C1 segment of cervical spinal cord (tissue), 14 donors: ENCODE measurements at places on chromosomes 7 and 10.

DNA sequence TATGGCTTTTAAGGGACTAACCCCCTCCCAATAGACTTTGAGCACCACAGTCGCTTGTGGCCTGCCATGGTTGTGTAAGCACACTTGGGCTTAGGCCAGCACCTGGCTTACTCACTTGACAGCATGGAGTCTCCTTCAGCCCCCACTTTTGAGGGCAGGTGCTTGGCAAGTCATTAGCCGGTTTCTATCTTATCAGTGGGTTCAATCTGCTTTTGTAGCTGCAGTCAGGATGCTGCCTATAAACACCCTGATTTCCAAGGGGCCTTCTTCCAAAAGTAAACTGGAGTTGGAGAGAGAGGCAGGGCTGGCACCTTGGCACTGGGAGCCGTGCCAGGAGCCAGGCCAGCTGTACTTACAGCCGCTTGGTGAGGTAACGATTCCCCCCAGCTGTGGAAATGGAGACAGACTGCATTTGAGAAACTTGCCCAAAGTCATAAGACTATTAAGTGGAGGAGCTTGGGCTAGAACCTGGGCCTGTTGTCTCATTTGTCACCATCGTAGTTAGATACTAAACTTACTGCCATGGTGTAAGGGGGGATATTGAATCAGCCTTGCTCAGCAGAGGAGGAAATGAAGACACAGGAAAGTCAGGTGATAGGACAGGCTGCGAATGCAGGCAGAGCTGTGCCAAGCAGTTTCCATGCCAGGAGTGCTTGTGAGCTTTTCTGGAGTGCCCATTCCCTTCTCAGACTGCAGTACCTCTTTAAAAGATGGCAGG lies 92.2 kb upstream of the EFCAB10 start:
- DNase-seq: no peak

DNA sequence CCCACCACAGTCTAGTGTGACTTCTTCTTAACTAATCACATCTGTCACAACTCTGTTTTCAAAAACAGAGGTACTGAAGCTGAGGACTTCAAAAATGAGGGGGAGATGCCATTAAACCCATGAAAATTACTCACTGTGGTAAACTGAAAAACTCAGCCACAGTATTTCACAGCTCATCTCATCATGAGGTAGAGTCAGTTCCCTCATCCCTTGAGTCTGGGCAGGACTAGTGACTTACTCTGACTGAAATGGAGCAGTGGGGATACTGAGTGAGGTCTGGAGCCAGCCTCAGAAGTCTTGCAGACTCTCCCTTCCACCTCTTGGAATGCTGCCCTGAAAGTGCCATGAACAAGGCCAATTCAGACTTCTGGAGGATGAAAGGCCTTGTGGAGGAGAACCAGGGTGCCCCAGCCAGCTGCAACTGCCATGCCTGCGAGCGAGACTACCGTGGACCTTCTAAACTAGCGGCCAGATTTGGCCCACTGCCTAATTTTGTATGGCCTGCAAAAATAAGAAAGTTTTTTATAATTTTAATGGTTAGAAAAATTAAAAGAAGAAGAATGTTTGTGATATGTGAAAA lies 24.7 kb upstream of the ANKRD1 start:
- no peak for DNase-seq

DNA sequence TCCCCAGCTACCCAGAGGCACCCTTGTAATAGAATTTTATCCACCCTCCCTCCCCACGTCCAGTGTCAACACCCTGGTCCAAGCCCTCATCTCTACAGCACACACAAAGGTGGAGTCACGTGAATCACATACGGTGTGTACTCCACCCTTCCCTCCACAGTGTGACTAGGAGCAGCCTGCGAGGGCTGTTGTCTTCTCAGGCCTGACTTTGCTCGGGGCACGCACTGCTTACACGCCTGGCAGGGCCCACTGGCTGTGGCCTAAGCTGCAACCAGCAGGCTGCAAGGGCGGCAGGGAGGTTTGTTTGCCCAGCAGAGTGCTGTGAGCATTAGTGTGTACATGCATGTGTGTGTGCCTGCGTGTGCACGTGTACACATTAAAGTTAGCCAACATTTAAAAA lies 93.7 kb downstream of the COBL start:
- no peak for DNase-seq

DNA sequence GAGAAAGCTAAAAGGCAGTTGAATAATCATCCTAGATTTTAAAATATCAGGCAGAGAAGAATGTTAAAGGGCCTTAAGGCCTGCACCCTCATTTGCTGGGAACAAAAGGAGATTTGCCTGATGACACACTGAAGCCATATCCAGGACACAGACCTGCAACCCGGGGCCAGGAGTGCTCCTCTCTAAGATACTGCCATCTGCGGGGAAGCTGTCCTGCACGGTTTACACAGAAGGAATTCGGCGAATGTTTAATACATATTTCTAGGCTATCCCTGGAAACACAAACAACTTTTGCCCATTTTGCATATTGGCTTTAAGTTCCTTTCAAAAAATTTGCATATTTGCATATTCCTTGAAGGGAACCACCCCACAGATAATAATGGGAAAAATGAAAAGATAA lies 52.3 kb downstream of the DYNC1I1 start:
- DNase-seq: peak; percentile 39

GRCh38 chr7:150451097-150451793 lies 815 bp downstream of the GIMAP8 start:
- DNase-seq: peak; percentile 48

- DNase-seq: no peak
These were observed 5.4 kb upstream of the TAX1BP1 start for GRCh38 chr7:27734583-27734982.

- DNase-seq: no peak
These were observed 101.0 kb downstream of the SVIL start for GRCh38 chr10:29533696-29534285.

- DNase-seq: no peak
These were observed 4.4 kb upstream of the UBE2D1 start for GRCh38 chr10:58330431-58330830.

DNA sequence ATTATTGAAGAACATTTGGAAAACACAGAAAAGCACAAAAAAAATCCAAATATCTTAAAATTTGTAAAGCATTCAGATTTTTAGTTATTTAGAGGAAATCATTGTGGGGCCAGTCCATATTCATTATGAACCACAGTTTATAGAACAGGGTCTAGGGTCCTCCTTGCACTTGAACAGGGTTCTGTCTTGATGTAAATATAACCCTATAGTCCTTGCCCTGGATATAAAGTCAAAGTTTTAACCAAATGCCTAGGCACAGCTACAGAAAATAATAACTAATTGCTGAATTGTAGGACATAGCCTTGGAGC lies 25.6 kb downstream of the CASP7 start:
- DNase-seq: no peak

GRCh38 chr7:116258734-116259133 lies 48.4 kb downstream of the TES start:
- no peak for DNase-seq

GRCh38 chr7:42097752-42098151 lies 139.3 kb downstream of the GLI3 start:
- DNase-seq: no peak

DNA sequence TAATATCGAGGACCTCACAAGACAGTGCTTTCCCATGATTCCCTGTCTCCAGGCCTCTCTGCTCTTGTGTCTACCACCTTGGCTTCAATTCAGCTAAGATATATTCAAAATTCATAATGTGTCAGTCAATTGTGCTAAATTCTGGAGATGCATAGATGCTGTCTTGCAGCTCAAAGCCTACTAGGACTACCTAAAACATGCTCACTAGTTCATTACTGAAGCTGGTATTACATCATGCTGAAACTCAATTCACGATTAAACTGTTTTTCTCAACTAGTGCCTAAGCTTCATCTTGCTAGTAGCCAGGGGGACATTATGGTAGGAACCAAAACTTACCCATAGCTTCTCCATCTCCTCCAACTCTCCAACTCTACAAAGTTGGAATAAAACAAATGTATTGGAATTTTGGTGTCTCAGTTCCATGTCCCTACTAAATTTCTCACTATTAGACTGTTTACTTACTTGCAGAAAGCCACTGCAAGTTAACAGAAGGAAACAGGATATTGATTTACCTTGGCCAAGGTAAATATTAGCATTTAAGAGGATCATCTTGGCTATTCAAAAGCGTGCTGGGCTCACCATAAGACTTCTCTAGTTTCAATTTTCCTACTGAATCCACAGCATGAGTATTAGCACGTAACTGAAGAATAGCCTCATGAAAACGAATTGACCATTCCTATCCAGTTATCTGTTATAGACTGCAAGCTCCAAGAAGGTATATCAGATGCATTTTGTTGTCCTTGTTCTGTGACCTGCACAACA lies 53.6 kb downstream of the CREB3L2 start:
- DNase-seq: no peak

- DNase-seq: no peak
These were observed 231.3 kb upstream of the RHOBTB1 start for GRCh38 chr10:61175316-61175715.

- no peak for DNase-seq
These were observed 105.5 kb downstream of the BICC1 start for GRCh38 chr10:58618158-58618676.

DNA sequence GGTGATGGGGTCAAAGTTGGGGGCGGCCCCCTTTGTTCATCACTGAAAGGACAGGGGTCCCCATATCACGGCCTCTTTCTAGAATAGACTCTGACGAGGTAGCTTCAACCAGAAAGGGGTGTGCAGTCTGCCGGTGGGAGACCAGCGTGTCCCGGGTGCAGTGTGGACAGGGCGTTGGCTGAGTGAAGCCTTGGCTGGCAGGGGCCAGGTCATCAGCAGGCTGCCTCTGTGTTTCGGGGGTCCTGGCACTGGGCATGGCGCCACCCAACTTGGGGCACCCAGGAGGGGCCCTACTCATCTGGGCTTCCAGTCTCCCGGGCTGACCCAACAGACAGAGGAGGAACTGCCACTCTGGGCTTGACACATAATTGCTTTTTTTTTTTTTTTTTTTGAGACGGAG lies 3.5 kb upstream of the AMZ1 start:
- DNase-seq: no peak

DNA sequence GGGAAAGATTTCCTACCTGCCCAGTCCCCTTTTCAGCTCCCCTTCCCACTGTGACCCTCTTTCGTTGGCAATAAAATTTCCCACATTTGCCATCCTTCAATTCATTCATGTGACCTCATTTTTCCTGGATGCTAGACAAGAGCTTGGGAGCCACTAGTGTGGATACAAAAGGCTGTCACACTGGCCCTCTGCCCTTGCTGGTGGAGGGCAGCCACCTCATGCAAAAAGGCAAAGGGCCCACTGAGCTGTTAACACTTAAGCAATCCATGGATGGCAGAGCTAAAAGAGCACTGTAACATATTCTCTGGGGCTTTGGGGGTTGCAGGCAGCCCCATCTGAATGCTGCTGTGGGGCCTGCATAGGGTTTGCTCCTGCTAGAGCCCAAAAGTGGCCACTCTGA lies 315.1 kb downstream of the NEBL start:
- no peak for DNase-seq

GRCh38 chr10:48517911-48518811 lies 86.7 kb downstream of the ARHGAP22 start:
- DNase-seq: no peak

DNA sequence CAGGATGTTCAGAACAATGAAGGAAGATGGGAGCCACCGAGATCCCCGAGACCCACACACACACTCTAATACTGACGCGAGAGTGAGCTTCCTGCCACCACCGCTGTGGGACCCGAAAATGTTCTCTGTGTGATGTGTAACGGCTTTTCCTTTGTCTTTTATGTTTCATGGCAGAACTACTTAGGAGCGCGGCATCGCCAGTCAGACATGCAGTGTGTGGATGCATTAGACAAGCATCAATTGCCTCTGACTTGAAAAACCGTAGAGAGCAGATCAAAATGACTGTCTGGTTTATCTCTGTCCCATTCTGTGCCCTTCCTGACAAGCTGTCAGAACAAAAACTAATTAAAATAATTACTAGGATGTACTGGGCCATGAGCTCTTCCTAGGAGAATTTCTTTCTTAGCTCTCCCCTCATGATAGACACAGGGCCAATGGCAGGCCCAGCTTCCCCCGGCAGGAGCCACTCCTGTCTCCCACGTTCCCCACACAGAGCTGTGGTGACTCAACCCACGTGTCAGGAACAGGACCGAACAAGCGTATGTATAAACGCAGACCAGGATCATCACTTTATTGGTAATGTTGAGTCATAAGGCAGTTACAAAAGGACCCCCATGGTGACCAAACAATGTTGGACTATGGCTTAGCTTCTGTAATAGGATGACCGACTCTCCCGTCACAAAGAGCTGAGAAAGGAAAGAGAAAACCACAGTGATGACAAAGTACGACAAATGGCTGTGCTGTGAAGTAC lies 705.0 kb downstream of the PARD3 start:
- DNase-seq: no peak

- no peak for DNase-seq
These were observed 2.3 kb downstream of the MDFIC start for GRCh38 chr7:114924038-114924712.

- DNase-seq: no peak
These were observed 68.5 kb downstream of the MAP3K8 start for GRCh38 chr10:30502266-30503060.

DNA sequence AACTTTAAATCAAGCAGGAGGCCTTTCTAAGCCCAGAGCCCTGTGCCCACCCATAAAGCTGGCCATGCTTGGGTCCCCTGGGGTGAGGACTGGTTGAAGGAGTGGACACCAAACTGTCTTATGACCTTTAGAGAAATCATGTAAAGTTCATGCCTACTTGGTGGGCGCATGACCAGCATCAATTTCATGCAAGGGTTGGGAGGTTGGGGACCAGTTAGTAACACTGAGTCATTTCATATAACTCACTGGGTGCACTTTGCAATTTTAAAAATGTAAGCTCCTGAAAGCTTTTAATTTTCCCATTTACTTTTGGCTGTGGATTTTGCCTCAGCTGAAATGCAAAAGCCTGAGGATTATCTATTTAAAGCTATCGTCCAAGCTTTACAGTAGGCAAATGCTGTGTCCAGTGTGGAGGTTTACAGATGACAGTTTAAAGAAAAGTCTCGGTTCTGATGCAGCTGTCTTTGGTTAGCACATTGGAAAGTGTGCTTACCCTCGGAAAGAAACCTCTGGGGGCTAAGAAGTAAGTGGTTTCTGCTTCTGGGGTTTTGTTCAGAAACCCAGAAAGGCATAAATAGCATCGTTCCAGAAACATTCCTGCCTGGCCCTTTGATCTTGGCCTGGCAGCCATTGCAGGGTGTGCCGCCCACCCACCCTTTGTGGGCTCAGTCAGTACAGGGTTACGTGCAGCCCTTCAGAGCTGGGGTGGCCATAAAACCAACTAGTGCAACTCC lies 48.8 kb upstream of the CHST15 start:
- DNase-seq: no peak

DNA sequence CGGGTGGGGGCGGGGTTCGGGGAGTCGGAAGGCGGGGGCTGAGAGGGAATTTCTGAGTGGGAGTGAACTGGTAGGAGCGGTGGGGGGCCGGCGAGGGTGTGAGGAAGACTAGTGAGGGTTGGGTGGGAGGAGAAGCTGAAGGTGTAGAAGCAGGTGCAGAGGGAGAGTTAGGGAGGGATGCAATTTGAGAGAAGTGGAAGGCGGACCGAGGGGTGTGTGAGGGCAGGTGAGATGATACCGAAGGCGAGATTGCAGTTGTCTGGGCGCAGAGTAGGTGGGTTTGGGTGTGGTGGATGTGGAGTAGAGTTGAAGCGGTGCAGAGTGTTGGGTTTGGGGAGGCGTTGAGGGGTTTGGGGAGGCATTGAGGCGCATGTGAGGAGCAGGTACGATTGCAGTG lies 643 bp downstream of the KAT6B start:
- no peak for DNase-seq
